NCI-H2081 treated with DMSO at 0.1 percent for 48 hours (cell line): ENCODE measurements at places on chromosomes 5 and 9.

- DNase-seq, result no peak
Measured at GRCh38 chr9:134758949-134759607, 117.5 kb downstream of the COL5A1 start.

GRCh38 chr5:76705574-76705973 lies 10.4 kb upstream of the F2R start:
- no peak for DNase-seq

DNA sequence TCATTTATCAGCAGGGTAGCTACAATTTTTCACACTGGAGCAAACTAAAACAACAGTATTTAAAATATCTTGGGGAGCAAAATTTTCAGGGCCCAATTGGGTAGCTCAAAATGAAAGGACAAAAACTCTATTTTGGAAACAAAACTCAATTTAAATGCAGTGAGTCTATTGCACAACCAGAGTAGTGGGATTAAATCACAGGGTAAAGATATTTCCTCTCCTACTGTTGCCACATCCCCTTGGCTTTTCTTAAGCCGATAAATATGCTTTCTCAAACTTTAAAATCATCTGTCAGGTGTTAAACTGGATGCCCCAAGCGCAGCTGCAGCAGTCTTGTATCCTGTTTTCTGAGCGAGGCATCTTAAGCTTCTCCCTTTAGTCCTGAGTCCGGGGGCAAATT lies 1474.3 kb upstream of the CDH9 start:
- DNase-seq, result no peak

DNA sequence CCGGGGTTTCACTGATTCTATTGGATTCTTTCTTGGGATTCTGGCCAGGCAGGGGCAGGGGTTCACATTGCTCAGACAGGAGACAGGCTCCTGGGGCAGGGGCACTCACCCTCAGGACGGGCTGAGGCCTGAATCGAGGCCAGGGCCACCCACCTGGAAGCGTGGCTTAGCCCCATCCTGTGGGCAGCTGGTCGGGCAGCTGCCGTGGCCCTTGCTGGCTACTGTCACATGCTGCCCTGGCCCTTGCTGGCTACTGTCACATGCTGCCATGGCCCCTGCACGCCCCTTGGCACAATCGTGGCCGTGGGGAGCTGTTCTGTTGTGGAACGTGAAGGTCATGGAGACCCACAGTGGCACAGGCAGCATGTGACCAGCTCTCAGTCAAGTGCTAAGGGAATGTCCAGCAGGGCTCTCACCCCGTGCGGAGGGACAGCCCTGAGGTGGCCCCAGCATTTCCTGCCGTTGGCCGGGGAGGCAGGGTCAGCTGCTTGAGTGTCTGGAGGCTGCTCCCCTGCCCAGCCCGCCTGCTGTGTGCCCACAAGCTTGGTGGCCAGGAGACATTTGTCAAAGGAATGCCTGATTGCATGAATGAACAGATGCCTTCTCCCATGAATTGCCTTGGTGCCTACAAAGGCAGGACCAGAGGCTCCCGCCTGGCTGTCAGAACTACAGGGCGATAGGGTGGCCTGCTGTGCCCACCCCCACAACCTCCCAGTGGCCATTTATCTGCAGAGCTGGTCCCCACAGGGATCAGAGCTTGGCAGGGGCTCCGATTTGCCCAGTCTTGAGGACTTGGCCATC lies 16.9 kb upstream of the TMEM250 start:
- no peak for DNase-seq

DNA sequence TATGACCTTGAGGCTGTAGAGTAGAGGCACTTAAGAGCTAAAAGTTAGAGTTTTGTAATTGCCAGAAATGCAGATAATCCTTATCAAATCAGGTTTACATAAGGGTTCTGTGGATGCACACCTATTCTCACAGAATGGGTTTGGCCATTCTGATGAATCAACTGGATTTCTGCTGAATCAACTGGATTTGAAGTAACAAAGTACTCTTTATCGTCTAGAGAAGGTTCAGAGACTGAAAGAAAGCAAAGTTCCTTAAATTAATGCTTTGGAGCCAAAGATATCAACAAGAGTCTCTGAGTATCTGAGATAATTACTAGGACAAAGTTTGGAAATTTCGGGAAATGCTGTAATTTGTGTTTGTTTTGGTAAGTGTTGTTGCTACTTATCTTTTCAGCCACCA lies 669.6 kb upstream of the ZNF608 start:
- DNase-seq, result no peak

DNA sequence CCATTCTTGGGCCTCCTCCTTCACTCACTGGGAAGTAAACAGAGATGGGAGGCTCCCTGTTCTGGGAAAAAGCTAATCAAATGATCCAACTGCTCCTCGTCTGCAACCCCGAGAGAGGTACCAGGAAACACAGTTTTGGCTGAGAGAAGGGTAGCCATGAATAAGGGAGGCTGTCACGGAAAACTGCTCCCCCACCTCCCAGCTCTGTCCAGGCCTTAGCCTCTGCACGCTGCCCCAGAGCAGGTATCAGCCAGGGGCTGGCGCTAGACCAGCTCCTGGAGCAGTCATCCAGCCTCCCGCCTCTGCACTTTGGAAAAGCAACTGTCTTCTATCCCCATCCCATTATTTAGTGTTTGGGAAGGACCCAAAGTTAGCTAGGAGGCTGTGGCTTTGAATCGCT lies 266.1 kb downstream of the NDUFS4 start:
- no peak for DNase-seq

- no peak for DNase-seq
Measured at GRCh38 chr9:90991953-90992352, 190.3 kb downstream of the SYK start.

DNA sequence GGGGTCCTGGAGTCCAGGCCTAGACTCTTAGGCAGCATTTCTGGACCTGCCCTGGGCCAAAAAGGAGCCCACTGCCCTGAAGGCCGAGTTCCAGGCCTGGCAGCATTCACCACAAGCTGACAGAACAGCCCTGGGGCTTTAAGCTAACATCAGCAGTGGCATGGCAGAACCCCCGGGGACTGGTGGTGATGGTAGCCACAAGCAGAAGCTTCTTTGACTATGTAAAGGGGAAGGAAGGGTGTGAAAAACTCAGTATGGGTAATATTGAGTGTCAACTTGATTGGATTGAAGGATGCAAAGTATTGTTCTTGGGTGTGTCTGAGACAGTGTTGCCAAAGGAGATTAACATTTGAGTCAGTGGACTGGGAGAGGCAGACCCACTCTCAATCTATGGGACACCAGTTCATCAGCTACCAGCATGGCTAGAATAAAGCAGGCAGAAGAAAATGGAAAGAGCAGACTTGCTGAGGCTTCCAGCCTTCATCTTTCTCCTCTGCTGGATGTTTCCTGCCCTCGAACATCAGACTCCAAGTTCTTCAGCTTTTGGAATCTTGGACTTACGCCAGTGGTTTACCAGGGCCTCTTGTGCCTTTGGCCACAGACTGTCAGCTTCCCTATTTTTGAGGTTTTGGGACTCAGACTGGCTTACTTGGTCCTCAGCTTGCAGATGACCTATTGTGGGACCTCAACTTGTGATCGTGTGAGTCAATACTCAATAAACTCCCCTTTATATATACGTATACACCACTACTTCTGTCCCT lies 661.0 kb upstream of the C9orf72 start:
- DNase-seq, result no peak

- no peak for DNase-seq
Measured at GRCh38 chr5:92749943-92750342, 831.1 kb downstream of the NR2F1-AS1 start.

DNA sequence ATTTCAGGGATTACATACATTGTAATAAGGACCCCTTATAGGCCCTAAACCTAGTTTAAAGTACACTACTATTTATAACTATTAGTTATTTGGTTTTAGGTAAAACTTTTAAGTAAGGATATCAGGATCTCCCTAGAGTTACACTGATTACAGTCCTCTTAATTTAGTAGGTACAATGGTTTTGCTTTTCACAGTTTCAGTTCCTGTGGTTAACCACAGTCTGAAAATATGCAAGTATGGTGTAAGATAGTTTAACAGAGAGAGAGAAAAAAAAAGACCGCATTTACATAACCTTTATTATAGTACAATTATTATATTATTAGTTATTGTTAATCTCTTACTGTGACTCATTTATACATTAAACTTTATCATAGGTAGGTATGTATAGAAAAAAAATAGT lies 725.3 kb upstream of the PTPRD start:
- no peak for DNase-seq

- DNase-seq, result no peak
Measured at GRCh38 chr5:45642370-45642769, 53.8 kb downstream of the HCN1 start.

DNA sequence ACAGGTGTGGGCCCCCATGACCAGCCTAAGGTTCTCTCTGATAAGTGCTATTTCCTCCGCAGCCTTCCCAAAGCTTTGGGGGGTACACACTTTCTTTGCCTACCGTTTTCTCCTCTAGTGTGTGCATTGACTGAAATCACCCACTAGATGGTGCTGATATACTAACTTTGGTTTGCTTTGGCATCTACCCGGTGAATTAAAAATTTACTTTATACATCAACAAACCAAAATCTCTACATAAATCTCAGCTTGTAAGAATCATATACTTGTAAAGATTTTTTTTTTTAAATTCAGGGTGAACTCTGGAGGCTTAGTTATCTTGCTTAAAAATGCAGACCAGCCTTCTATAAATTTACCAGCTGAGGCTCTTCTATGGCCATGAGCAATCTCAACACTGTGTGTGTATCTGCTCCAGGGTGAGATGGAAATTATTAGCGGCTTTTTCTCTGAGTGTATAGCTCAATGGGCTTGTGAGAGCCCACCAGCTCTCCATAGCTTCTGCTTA lies 475.7 kb upstream of the TNC start:
- no peak for DNase-seq

GRCh38 chr9:100555471-100555870 lies 22.4 kb upstream of the CAVIN4 start:
- DNase-seq, result no peak

DNA sequence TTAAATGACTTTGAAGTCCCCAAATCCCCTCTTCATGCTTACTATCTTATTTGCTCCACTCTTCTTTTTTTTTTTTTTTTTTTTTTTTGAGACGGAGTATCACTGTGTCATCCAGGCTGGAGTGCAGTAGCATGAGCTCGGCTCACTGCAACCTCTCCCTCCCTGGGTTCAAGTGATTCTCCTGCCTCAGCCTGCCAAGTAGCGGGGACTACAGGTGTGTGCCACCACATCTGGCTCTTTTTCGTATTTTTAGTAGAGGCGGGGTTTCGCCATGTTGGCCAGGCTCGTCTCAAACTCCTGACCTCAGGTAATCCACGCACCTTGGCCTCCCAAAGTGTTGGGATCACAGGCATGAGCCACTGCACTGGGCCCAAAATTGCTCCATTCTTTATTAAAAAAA lies 51.0 kb downstream of the ST8SIA4 start:
- DNase-seq, result no peak

DNA sequence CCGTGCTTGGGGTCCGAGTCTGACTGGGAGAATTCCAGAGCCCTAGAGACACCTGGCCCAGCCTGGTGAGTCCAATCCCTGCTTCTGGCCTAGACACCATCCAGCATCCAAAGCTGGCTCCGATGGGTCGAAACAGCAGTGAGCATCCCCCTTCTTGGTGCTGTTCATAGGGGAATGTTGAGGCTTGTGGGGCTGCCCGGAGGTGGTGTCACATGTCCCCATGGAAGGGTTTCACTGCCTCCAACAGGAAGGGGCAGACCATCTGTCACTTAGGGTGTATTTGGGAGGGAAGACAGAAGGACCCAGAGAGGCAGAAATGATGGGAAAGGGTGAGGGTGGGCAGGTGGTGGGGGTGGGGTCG lies 13.9 kb downstream of the C9orf50 start:
- DNase-seq, result no peak

GRCh38 chr5:39515881-39516280 lies 91.1 kb upstream of the DAB2 start:
- DNase-seq, result no peak

GRCh38 chr9:110536822-110537221 lies 42.7 kb downstream of the SVEP1 start:
- DNase-seq, result no peak

- no peak for DNase-seq
Measured at GRCh38 chr5:107526270-107526937, 144.3 kb downstream of the EFNA5 start.

DNA sequence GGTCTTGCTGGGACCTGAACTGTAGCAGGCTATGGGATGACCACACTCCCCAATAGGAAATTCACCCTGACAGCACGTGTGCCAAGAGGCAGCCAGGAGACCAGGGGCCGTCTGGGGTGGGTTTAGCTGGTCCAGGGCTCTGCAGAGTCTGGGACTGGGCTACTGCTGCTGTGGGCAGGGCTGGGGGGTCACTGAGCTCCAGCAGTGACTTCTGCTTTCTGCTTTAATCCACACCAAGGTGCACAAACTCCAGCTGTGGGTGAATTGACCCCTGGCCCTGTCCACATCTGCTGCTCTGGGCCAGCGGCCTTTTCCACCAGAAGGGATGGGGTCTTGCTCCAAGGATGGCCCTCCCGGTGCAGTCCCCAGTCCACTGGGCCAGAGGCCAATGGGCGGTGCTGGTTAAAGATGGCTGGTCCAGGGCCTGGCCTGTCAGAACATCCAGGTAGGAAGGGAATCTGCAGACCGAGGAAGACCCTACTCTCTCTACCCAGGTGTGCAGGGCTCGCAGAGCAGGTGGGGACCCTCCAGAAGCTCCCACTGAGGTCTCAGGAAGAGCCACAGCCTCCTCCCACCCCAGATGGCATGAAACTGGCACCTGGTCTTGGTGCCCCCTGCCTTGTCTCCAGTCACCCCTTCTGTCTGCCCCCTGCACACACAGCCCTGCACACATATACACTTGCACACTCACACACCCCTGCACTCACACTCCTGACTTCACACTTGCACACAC lies 28.0 kb downstream of the GLT6D1 start:
- no peak for DNase-seq

GRCh38 chr9:134686896-134687295 lies 45.3 kb downstream of the COL5A1 start:
- DNase-seq, result no peak

DNA sequence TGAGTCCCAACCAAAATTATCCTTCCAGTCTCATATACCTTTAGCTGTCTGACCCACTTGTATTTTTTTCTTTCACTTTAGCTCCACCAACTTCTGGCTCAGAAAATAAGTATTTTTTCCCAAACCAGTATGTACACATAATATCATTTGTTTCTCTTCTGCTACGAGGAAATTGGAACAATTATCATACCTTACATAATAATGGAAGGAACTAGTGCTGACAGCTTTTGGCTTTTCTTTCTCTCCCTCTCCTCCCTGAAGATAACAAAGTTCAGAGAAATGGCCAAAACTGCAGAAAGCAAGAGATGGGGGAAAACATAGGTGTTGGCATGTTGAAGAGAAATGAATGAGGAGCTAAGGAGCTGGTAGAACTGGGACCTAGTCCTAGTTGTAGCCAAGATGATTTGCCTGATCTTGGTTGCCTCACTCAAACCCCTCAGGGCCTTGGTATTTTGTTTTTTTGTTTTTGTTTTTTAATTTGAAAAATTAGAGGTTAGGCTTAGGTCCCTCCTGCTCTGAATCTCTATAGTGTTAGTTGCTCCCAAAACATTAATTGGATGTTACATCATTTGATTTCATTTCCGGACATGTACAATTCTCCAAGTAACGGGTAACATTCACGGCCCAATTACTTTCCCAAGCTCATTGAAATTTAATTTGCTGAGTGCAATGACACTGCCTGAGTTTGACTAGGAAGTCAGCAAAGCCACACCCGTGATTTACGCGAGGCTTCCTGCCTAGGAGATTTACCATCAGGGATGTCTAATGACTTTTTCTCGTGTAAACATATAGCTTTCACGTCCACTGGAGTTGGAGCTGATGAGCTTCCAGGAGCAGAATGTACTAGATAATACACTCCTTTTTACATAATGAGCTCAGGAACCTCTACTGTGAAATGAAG lies 291.6 kb downstream of the TLE1 start:
- DNase-seq, result no peak
